Breast epithelium (tissue), 4 donors: ENCODE measurements at places on chromosomes 5 and 9. TPM values are rescaled to one million over a fixed set of nuclear protein-coding genes. Genes with fewer than 3 reads are reported as not detected.

Gene HCN1
- total RNA-seq = 0.33 TPM

Gene MOB3B
- 19.3 TPM for total RNA-seq

- H3K4me3 ChIP-seq = no peak overlapping the region
- H3K36me3 ChIP-seq = no peaks in the 10 kb centered on the region
- H3K27ac ChIP-seq = no peak overlapping the region
These were observed 38.7 kb downstream of the KCTD16 start for GRCh38 chr5:144209361-144209760.

DNA sequence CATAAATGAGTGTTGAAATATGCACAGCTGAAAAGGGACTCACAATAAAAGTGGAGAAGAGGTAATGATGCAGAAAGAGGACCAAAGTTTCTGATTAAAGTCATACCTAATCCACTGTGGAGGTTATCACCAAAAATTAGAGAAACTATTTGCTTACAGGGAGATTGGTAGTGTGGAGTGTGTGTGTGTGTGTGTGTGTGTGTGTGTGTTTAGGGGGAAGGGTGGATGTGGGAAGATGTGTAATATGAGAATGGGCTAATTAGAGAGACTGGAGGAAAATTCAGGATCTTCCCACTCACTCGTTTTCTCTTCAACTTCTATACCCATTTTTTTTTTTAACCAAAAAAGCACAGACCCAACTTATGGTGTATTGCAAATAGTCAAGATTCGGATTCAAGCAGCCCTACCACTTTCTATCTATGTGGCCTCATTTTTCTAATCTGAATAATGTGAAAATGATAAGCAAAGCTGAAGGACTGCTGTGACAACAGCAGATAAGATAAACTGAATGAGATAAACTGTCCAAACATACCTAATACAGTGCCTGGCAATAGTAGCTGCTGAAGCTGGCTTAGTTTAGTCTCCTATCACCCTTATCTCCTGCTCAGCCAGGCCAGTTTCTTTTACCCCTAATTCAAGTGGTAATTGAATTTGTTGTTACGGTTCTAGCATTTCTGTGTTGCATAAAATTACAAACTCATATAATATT, 501.1 kb downstream of the KDM4C start:
- H3K4me3 ChIP-seq = no peak overlapping the region
- no peaks in the 10 kb centered on the region for H3K36me3 ChIP-seq
- H3K27ac ChIP-seq = no peak overlapping the region
- no peak for DNase-seq

DNA sequence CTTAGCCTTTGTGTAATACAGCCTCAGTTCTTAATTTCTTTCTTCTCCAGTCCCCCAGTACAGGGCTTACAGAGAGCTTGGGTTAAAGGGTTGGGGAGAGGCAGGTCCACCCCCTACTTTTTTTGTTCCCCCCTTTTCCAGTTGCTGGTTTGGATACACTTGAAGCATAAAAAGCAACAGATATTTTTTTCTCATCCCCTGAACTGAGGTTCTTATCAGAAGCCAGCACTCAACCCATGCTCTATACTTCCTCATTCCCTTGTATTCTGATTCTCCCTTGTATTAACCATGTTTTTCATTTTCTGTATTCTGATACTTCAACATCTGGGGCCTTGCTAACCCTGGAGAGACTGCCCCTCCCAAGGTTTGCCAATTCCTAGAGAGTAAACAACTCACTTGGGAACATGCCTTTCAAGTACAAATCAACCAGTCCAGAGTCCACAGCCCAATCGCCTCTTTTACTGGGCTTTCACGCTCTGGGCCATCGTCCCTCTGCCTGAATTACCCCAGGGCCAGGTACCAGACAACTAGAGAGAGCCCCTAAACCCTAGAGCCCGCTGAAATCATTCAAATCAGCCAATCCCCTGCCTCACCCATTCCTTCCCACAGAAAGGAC, 333.4 kb upstream of the PUM3 start:
- no peak overlapping the region for H3K4me3 ChIP-seq
- no peaks in the 10 kb centered on the region for H3K4me1 ChIP-seq
- H3K27ac ChIP-seq = no peak overlapping the region
- DNase-seq = no peak
- no peaks in the 10 kb centered on the region for H3K36me3 ChIP-seq

- no peaks in the 10 kb centered on the region for H3K27me3 ChIP-seq
- H3K4me3 ChIP-seq = no peak overlapping the region
- no peak for DNase-seq
- H3K36me3 ChIP-seq = no peaks in the 10 kb centered on the region
- H3K4me1 ChIP-seq = no peaks in the 10 kb centered on the region
- no peak overlapping the region for H3K27ac ChIP-seq
These were observed 230.9 kb downstream of the GAS1 start for GRCh38 chr9:86716326-86716922.

DNA sequence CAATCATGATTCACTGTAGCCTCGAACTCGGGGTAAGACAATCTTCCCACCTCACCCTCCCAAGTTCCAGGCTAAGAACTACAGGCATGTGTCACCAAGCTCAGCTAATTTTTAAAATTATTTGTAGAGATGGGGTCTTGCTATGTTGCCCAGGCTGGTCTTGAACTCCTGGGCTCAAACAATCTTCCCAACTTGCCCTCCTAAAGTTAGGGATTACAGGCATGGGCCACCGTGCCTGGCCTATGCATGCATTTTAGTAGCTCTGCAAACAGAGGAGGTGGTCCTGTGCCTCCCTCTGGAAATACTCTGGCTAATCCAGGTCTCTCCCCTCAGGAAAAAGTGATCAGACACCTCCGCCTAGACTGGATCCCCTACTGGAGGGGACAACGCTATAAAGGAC, 21.5 kb upstream of the TRIM14 start:
- H3K27me3 ChIP-seq = no peaks in the 10 kb centered on the region
- no peaks in the 10 kb centered on the region for H3K36me3 ChIP-seq
- H3K27ac ChIP-seq = no peak overlapping the region
- no peak overlapping the region for H3K4me3 ChIP-seq

GRCh38 chr9:135596211-135596610, 34.7 kb downstream of the PAEP start:
- no peak for DNase-seq
- no peak overlapping the region for H3K4me3 ChIP-seq
- no peaks in the 10 kb centered on the region for H3K27me3 ChIP-seq
- H3K36me3 ChIP-seq = no peaks in the 10 kb centered on the region
- H3K4me1 ChIP-seq = no peaks in the 10 kb centered on the region

GRCh38 chr9:77424993-77425392, 223.1 kb downstream of the GNA14 start:
- H3K4me1 ChIP-seq = no peaks in the 10 kb centered on the region
- no peak overlapping the region for H3K4me3 ChIP-seq
- no peak for DNase-seq
- H3K27ac ChIP-seq = no peak overlapping the region
- no peaks in the 10 kb centered on the region for H3K27me3 ChIP-seq

- no peaks in the 10 kb centered on the region for H3K36me3 ChIP-seq
- no peak for DNase-seq
- no peaks in the 10 kb centered on the region for H3K4me1 ChIP-seq
- H3K27me3 ChIP-seq = no peaks in the 10 kb centered on the region
These were observed 1.2 kb downstream of the SPATA24 start for GRCh38 chr5:139402561-139403158.

DNA sequence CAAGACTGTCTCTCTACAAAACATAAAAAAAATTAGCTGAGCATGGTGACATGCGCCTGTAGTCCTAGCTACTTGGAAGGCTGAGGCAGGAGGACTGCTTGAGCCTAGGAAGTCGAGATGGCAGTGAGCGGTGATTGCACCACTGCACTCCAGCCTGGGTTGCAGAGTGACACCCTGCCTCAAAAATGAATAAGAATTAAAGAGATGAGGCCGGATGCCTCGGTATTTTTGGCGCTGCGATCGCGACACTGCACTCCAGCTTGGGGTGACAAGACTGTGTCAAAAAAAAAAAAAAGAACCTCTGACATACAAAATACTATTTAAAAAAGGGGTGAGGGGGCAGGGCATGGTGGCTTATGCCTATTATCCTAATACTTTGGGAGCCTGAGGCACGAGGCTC, 7.3 kb downstream of the GPBP1 start:
- no peak overlapping the region for H3K4me3 ChIP-seq
- DNase-seq = no peak
- H3K27me3 ChIP-seq = no peaks in the 10 kb centered on the region
- H3K27ac ChIP-seq = no peak overlapping the region
- H3K4me1 ChIP-seq = no peaks in the 10 kb centered on the region
